NCI-H2029 treated with DMSO at 0.1 percent for 48 hours (cell line): ENCODE measurements at places on chromosomes 4 and X.

GRCh38 chr4:147334478-147334877 lies 146.4 kb upstream of the EDNRA start:
- DNase-seq = no peak

DNA sequence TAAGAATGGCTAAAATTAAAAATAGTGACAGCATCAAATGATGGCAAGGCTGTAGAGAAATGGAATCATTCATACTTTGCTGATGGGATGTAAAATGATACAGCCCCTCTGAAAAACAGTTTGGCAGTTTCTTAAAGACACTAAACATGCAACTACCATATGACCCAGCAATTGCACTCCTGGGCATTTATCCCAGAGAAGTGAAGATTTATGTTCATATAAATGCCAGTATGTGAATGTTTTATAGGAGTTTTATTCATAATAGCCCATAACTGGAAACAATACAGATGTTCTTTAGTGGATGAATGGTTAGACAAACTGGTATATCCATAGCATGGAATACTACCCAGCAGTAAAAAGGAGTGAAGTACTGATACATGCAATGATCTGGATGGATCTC lies 43.3 kb downstream of the REPS2 start:
- DNase-seq = no peak

GRCh38 chr4:38529189-38530115 lies 134.5 kb upstream of the KLF3 start:
- peak; percentile 88 for DNase-seq

- DNase-seq = no peak
Measured at GRCh38 chr4:22416403-22416802, 99.5 kb downstream of the ADGRA3 start.

DNA sequence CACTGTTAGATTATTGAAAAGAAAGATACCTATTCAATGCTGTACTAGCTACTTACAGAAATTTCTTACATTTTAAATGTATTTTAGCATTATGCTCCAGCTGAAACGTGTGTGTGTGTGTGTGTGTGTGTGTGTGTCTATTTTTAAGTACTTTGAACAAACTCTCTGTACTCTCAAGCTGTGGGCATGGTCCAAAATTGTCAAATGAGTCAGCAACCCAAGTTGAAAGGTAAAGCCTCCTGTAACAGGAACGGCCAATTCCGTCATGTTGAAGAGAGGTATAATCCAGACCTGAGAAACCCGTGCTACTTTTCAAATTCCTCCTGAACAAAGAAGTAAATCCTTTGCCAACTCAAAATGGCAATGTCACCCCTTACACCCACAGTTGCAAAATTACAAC lies 20.5 kb downstream of the MAOB start:
- DNase-seq = no peak

- no peak for DNase-seq
Measured at GRCh38 chrX:51837921-51838320, 55.5 kb upstream of the MAGED1 start.

DNA sequence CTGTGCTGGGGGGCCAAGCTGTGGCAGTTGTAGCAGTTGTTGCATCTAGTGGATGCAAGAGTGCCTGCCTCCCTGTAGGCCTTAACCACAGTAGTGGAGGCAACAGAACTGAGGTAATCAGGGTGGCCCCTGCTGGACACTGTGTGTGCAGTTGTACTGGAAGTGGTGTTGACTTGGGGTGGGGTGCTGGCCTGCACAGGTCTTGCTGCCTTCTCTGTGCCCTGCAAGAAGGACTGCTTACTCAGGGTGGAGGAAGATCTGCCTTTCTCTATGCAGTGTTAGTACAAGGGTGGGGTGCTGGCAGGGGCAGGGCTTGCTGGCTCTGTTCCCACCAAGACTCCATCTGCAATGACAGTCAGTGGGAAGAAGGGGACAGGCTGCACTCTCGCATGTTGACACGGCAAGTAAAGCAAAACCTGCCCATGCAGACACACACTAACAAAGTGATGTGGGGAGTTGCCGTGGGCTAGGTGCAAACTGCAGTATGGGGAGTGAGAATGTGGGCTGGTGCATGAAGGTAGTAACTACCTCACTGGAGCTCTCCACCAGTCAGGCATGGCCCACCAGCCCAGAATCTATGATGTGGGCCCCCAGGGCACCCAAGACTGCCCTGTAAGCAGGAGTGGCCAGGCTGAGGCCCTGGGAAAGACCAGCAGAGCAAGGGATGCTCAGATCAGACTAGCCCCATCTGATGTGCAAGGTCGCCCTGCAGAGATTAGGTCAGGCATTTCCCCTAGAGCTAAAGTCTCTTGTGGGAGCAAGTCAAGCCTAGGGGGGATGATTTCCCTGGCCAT lies 594.9 kb downstream of the TECRL start:
- no peak for DNase-seq

DNA sequence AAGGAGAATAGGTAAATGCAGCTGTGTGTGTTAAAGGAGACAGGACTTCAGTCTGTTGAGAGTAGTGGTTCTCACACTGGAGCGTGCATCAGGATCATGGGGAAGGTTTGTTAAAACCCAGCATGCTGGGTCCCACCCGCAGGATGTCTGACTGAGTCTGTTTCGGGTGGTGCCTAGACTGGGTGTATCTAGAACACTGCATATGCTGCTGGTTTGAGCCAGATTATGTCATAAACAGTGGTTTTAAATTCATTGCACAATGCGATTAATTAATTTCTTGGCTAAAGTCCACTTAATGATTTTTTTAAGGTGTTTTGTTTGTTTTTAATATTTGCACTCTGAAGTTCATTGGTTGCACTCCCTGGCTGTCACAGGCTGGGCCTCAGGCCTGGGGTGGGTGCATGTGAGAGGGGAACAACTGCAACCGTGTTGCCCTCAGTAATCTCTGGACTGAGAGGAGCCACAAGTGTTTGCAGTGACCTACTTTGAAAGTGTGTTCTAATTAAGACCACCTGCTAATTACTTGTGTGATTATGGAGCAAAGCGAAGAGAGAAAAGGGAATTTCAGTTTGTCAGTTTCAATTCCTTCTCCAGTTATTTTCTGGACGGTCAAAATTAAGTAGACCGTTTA lies 8.3 kb downstream of the HCCS start:
- DNase-seq = no peak

DNA sequence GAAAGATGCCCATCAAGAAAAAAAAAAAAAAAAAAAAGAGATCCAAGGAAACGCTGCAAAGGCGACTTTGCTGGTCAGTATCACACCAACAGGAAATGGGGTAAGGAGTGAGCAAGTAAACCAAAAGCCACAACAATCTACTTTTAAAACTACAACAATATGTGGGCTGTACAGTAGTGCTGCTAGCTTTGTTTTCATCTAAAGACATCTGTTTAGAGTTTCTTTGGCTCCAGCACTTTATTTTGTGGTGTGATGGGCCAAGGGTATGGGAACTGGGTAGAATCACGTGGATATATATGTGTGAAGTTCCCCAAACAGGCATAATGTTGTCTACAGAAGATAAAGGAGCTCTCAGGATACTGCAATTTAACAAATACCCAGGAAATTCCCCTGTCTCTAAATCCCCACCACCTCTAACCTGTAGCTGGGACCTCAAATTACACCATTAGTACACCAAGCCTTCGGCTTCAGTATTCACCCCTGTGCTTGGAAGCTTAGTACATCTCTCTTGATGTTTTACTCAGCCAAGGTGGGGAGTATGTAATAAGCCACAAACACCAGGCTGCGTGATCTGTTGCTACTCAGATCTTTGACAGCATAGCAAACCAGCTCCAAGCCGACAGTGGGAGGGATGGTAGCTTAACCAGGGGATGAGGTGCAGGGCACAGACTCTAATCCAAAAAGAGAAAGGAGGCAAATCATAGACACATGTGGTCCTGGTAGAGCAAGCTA lies 207.9 kb downstream of the HS6ST2 start:
- no peak for DNase-seq
